ENCODE measurements at places on chromosomes 16 and 17.

GRCh38 chr16:53453928-53454327 is 19.7 kb downstream of the RBL2 start:
- DNase-seq, result no peak

GRCh38 chr17:34757106-34757505 is 177.7 kb downstream of the TMEM132E start:
- DNase-seq, result no peak

- DNase-seq, result peak; percentile 71
Observed at GRCh38 chr17:61410141-61411010, 10.7 kb downstream of the TBX2 start.

DNA sequence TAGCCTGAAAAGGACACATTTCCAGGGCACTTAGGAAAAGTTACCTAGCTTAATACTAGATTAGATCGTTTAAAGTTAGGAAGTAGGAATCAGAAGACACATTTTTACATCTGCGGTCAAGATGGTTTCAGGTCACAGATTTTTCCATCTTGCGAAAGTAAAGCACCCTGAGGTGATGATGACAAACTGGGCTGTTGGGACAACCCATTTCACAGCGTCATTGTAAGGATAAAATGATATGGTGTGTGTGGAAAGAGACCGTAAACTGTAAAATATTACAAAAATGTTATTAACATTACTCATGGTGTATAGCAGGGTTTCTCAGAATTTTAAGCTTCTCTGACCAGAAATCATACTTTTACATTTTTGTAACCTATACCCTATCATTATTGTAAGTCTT is 10.1 kb upstream of the MAP2K6 start:
- DNase-seq, result no peak

DNA sequence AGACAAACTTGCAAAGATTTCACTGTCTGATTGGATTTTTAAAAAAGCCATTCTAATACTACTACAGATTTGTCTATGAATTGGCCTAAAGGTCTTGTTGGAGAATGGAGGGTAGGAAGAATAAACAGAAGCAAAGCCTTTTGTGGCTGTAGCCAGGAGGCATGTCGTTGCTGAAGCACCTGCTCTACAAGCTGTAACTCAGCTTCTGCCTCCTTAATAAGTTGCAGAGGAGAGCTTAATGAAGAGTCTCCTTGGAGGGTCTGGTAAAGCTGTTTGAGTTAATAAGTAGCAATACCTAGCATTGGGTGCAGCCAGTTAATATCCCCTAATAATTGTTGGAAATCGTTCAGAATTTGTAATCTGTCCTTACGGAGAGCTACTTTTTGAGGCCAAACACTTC is 10.0 kb upstream of the ZNF689 start:
- no peak for DNase-seq

DNA sequence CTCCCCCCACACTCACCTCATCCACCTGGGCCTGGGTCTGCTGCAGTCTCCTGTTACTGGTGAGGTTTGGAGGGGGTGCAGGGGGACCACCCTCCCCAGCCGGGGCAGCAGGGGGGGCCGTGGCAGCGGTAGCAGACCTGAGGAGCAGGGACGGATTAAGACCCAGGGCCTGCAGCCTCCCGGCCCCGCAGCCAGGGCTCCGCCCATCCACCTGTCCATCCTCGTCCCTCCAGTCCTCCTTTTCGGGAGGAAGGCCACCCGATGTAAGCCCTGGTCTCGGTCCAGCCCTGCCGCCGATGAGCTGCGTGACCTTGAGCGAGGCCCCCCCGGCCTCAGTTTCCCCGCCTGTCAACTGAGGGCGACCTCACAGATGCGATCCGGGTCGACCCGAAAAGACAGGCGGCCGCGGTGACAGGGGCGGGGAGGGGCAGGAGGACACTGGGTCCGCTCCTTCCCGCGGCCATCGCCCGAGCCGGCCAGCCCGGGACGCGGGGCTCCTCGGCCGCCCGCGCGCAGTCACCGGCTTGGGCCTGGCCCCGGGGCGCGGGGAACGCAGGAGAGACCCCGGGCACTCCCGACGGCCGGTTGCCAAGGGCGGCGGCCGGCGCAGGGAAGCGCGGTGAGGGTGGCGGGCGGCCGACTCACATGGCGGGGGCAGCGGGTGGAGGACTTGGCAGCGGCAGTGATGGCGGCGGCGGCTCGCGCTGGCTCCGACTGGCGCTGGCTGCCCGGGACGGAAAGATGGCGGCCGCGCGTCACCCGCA is at the start of gene VAMP2:
TSS of gene VAMP2 (minus strand) at position 716 of the 764 bp plus-strand sequence. CDS start at position 647, 69 bp downstream.
- peak; percentile 79 for DNase-seq

DNA sequence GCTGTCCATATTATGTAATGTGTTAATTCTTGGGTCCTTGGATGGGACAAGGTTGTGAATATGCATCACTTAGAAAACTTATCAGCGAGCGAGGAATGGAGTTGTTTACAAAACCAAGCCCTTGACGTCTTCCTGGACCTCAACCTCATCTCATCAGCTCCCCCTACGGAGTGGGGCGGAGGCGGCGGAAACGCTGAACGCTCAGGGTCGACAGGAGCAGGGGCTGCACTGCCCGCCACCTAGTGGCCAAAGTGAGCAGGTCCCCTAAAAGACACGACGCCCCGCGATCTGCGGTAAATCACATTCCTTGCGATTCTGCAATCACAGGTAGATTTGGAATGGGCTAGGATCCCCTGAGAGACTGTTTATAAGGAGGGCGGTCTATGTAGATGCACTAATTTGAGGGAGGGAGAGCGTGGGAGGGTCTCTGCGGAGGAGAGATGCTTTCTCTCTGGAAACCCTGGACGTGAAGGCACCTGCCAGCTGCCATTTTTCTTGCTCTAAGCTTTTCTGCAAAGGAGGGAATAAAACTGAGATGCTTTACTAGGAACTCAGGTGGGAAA is 5.4 kb upstream of the ICAM2 start:
- DNase-seq, result peak; percentile 92

DNA sequence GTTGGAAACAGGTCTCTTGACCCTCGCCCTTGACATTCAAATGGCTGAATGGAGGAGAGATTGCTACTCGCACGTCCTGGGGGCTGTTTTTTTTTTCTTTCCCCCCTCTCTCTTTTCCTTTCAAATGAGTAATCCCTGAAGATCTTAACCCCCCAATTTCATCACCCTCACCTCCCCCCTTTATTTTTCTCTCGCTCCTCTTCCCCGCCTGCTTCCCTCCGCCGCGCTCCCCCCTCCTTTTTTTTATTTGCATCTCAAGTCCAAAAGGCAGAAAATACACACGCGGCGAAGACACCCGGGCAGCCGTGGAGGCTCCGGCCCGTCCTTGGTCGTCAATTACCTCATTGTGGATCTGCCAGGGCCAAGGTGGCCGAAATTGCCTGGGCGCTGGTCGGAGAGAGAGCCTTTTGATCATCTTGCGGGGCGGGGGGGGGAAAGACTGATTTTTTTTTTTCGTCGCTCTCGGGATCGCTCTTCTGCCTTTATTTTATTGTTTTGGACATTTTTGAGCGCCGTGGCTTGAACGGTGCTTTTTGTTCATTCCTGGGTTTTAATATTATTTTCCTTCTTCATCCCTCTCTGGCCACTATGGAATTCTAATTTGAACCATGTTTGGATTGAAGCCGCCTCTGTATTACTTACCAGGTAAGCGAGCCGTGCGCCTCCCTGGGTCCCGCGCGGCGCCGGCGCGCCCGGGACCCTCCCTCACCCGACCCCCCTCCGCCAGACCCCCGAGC is 57.2 kb upstream of the GSE1 start:
- no peak for DNase-seq

DNA sequence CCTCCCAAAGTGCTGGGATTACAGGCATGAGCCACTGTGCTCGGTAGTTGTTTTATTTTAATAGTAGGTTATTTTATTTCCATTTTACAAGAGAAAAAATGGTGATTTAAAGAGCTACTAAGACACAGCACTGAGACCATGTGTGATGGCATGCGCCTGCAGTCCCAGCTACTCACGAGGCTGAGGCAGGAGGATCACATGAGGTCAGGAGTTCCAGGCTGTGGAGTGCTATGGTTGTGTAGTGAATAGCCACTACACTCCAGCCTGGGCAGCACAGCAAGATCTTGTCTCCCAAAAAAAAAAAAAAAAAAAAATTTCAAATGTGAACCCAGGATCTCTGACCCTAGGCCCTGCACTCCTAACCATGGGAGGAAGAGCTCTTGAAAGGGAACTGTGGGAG is 3.7 kb downstream of the SERPINF1 start:
- DNase-seq, result no peak

DNA sequence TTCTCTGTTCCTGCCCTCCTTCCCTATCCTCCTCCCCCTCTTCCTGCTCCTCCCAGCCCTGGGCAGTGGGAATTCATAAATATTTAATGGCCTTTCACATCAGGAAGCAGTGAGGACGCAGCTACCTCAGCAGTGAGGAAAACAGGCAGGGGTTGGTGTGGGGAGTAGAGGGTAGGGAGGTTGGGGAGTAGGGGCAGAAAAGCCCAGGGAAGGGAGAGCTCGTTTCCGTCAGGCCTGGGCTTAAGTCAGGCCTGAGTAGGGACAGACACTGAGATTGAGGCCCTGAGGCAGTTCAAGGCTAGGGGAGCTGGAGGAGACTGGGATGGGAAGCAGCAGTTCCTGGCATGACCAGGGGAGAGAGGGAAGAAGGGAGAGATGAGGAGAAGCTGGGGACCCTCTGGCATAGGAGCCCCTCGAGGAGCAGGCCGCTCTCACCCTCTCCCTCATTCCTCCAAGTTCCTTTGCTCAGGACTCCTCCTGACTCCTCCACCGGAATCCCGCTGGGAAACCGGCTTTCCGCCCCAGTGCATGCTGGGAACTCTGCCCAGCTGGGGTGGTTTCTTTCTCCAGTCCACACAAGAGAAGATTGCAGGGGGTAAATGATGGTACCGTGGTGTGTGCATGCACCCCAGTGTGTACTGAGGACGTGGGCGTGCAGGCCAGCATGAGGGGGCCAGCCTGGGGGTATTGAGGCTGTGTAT is 6.2 kb downstream of the SAMD14 start:
- DNase-seq, result no peak

GRCh38 chr16:67726106-67727034 is 7.3 kb upstream of the GFOD2 start:
- DNase-seq, result no peak

DNA sequence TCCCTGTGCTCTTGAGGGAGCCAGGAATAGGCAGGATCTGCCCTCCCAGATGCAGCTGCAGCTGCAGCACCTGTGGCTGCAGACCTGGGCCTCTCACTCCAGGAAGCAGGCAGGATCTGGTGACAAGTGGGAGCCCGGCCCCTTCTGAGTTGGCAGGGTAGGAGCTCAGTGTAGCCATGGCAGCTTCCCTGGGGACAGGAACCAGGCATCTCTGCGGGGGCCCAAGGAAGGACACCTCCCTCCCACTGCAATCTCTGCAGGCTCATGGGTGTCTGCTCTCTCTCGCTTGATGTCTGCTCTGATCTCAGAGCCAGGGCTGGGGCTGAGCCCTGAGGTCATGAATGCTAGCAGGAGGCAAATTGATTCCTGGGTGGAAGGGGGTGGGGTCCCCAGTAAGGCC is 592.5 kb upstream of the CA10 start:
- DNase-seq, result no peak

DNA sequence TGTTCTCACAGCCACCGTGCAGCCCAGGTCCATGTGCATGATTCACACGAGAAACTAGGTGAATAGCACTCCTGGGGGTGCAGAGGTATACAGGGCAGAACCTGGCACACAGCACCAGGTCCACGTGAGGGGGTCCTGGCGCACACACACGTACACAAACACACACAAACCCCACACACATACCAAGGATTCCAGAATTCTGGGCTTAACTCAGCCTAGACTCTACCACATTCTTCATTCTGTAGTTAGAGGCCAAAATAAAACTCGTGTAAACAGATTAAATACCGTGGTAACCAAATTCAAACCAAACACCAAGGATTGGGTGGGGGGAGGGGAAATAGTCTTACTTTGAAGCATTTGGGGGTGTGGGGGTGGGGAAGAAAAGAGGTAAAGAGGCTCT is 58.5 kb downstream of the XYLT1 start:
- DNase-seq, result no peak

- no peak for DNase-seq
Observed at GRCh38 chr16:53773150-53773846, 69.3 kb downstream of the FTO start.

DNA sequence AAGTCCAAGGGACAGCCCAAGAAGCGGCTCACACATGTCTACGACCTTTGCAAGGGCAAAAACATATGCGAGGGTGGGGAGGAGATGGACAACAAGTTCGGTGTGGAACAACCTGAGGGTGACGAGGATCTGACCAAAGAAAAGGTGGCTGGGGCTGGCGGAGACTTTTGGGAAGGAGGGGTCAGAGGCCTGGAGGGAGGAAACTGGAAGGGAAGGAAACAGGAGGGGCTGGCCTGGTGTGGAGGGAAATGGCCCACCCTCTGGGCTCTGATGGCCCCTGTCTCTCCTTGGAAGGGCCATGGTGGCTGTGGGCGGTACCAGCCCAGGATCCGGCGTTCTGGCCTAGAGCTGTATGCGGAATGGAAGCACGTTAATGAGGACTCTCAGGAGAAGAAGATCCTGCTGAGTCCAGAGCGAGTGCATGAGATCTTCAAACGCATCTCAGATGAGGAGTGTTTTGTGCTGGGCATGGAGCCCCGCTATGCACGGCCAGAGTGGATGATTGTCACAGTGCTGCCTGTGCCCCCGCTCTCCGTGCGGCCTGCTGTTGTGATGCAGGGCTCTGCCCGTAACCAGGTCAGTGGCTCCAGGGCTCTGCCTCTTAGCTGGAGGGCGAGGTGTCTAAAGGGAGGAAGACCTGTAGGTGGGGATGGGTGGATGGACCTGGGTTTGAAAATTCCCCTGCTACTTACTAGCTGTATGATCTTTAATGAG is 12.5 kb downstream of the POLR2A start:
- no peak for DNase-seq

GRCh38 chr16:48511071-48511540 is 98.9 kb downstream of the N4BP1 start:
- DNase-seq, result no peak

DNA sequence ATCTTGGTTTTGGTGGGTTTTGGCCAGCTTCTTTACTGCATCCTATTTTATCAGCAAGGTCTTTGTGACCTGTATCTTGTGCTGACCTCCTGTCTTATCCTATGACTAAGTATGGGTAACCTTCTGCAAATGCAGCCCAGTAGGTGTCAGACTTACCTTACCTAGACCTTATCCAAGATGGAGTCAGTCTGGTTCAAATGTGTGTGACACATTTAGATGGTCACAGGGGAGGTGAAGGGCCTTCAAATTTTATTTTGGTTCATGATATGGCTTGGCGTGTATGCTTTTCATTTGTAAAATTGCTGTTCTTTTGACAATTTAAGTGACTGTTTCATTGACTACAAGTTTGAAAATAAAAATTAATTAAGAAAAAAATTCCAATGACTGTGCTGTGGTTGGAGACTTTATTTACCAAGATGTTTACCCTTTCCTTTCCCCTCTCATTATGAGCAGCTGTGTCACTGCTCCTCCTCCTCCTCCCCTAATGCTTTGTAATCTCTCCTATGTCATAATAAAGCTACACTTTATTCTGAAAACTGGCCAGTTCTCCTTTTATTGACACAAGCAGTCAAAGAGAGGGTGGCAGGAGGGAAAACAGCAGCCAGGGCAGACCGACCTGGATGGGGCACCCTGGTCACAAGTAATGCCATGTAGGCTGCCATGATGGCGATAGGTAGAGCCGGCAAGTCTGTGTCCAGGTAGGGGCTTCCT is 49.4 kb downstream of the TNFRSF13B start:
- peak; percentile 30 for DNase-seq

GRCh38 chr16:54937671-54938211 is 7.1 kb downstream of the IRX5 start:
- no peak for DNase-seq
